ENCODE measurements at places on chromosomes 7 and 10.

DNA sequence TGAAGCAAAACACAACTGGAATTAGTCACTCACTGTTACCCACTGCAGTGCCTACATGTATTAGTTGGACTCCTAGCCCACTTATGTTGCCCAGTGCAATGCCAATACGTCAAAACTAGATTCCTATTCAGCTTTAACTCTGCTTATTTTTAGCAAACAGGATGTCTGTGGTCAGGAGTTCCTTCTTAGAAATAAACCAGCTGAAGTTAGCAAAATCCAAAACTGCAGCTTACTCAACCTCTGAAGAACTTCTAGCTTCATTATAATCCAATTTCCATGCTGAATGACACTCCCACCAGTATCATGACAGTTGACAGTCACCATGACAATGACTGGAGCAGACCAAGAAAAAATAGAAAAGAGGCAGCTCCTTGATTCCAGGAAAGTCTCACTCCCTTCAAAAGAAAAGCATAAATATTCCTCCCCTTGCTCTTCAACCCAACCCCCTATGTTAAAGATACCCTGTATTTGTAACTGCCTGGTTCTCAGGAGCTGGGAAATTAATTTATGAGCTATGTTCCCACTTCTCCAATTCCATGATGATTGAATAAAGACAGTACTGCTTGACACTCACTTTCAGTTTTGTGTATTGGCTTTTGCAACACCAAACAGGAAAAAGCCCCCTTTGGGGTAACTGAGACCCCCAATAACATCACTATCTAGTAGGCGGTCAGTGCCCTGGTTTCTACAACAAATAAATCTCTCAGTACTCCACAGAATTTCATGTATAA is 327.4 kb downstream of the SORCS1 start:
- DNase-seq = no peak

DNA sequence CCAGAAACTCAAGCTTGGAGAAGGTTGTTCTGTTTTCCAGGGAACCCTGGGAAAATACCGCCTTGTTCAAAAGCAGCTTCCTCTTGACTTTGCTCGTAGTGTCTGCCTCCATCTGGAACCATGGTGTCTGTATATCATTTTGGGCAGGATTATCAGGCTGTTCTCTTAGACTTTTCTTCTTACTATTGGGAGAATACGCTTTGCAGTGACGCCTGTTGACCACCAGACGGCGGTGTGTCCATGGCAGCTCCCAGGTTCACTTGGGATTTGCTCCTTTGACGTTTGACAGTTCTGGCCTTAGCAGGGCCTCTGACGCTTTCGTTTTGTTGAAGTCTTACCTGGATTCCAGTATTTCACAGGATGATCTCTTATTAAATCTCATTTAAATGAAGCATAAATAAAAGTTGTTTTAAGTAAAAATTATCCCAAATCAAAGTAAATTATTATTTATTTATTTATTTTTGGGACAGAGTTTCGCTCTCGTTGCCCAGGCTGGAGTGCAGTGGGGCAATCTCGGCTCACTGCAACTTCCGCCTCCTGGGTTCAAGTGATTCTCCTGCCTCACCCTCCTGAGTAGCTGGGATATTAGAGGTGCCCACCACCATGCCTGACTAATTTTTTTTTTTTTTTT is 41.8 kb upstream of the GJD4 start:
- peak; percentile 66 for DNase-seq

DNA sequence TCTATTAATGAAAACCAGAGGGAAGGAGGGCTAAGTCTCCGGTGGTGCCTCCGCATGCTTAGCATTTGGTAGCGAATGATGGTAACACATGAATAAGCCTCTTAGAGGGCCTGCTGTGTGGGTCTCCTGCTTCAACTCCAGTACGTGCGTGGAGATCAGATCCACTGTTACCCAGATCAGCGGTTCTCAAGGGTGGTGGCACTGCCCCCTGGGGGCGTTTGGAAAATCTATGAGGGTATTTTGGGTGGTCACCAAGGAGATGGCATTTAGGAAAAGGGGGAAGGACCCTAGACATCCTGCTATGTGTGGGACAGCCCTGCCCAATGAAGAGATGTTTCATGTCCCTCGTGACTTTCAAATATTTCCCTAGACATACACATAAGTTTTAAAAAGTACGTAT is 57.1 kb upstream of the TM9SF3 start:
- no peak for DNase-seq

DNA sequence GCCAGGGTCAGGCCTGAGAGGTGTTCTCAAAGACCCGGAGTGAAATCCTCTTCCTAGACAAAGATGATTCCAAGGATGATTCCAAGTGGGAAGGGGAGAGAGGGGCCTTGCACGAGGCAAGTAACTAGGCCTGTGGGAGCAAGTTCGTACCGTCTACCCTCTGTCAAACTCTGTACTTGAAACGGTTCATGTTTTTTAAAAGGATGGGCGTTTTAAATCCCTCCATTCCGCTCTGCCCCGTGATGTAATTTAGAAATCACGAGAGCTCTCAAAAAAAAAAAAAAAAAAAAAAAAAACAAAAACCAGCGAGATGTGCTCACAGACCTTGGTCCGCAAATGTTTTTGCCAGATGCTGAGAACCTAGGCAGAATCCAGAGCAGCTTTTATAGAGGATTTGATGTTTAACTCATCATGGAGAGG is 114.7 kb upstream of the CARD11 start:
- no peak for DNase-seq

DNA sequence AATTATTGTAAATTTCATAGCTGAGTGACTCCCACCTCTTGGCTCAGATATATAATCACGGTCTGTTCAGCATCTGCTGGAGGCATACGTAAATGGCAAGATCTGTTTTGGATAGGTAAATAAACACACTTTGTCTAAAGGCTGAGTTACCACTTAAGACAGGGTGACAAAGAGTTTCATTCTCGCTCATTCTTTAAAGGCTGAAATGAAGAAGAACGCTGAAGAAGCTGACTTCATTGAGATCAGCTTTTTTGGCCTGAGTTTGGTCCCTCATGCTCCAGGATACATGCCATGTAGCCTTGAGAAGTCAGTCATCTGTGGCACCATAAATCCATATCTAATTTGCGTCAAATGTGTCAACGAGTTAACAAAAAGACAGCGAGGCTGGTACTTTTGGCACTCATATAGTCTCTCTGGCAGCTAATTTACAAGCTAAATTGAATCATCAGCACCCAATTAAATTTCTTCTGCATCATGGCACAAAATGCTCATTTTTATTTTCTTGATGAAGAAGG is 309.9 kb downstream of the GPAM start:
- no peak for DNase-seq

GRCh38 chr7:102424787-102425218 is 8.6 kb upstream of the ORAI2 start:
- no peak for DNase-seq

DNA sequence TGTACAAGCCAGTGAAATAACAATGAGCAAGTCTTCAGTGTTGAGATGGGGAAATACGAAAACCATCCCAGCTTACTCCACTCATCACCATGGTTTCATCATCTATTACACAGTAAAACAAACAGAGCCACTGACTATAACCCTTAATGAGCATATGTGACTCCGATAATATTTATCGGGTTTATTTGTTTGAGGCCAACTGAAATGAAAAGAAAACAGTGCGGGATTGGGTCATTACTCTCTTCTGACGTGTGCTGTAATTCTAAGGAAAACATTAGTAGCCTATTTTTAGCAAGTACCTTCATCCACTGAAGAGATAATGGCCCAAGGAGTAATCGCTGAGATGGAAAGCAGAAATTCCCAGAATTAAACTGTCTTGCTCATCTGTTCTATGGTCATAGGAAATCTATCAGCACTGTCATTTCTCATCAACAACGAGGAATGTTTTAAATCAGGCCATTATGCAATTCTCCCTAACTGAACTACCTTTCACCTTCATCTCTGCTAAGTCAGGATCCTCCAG is 716.5 kb downstream of the INHBA start:
- DNase-seq = no peak

DNA sequence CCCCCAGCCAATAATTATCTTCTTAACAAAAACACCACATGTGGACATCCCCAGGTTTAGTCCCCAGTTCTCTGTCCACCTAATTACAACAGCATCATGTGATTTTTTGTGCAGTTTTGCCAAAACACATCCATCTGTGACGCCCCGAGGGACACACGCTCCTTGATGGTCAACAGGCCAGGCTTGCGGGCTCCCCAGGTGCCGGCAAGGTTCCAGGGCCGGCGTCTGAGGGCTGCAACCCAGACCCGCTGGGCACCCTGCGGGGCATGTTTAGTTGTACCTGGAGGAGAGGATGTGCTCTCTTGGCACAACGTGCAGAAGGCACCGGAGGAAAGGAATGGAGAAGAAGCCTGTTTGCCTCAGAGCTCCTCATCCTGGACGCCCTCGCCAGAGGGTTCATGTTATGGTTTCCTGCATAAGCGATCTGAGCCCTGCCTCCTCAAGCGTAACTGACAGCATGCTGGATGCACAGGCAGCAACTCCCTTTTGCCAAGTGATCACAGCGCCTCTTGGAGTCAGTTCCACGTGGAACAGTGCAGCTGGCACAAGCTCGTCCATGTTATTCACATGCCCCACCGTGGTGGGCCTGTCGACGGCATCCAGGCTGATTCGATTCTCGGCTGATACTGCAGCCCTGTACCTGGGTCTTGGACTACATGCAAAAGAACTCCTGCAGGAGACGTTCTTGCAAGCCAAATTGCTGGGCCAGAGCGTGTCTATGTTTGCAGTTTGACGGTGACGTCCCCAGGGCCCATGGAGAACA is 41.6 kb downstream of the JAKMIP3 start:
- no peak for DNase-seq

GRCh38 chr7:78863281-78863680 is 590.2 kb downstream of the MAGI2 start:
- DNase-seq = no peak

DNA sequence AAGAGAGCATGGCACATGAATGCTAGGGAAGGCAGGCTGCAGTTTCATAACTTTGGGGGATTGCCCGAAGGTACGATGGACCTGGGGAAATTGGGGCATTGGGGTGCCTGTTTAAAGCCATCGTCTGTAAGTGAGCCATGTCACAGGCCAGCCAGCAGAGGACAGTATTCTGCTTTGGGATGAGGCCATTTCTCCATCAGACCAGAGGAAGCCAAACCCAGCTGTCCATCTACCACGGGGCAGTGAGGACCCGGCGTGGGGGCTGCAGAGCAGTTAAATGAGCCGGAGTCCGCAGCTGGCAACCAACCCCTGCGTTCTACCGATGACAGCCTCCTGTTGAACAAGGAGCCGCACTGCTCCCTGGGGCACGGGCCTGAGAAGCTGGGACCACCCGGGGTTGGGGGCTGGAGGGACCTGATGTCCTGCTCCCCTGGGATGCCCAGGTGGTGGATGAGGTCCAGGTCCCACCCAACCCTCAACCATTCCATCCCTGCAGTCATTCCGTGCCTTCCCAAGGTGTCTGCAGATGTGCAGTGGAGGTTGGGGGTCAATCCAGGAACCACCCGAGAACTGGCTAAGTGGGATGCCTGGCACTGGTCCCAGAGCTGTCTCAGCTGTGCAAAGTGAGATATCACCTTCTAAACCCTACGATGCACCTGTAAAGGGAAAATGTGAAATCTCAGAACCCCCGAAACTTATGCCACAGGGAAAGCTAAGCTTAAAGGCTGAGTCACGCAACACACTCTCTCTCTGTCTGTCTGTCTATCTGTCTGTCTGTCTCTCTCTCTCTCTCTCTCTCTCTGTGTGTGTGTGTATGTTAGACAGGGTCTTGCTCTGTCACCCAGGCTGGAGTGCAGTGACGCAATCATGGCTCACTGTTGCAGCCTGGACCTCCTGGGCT is 12.1 kb upstream of the RHBDD2 start:
- DNase-seq = no peak

DNA sequence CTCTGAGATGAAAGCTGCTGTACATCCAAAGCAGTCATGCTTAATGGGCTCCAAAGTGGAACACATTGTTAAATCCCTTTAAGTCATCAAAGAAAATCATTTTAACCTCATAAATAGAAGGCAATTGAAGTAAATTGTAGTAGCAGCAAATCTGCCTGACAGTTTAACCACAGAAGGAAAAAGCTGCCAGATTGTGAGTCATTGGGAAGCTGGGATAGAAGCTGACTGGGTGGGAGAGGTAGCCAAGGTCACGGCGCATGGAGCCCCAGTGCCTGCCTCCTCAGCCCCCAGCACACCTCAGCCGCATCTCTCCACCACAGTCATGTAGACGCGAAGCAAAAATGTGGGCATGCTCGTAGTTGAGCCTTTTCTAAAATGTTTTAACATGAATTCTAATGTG is 44.0 kb downstream of the TARP start:
- DNase-seq = no peak

GRCh38 chr7:154583454-154583853 is 419.5 kb downstream of the PAXIP1 start:
- no peak for DNase-seq

GRCh38 chr7:40870108-40870507 is 735.3 kb downstream of the SUGCT start:
- no peak for DNase-seq

- no peak for DNase-seq
These were observed 220.5 kb downstream of the MLLT10 start for GRCh38 chr10:21754410-21755011.

DNA sequence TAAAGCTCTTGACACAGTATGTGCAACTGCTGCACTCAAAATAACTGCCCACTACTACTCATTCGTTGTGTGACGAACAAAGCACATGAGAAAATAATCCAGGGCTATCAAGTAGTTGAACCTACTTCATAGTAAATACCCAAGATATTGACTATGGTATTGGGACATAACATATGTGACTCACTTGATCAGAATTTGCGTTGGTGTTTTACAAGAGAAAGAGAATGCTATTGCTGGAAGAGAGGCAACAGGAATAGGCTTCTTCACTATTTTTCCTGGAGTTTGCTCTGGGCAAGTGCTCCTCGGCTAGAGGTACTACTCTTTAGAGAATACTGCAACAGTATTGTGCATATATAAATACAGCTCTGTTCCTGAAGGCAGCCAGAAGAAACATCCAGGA is 2.5 kb downstream of the DGKB start:
- no peak for DNase-seq

DNA sequence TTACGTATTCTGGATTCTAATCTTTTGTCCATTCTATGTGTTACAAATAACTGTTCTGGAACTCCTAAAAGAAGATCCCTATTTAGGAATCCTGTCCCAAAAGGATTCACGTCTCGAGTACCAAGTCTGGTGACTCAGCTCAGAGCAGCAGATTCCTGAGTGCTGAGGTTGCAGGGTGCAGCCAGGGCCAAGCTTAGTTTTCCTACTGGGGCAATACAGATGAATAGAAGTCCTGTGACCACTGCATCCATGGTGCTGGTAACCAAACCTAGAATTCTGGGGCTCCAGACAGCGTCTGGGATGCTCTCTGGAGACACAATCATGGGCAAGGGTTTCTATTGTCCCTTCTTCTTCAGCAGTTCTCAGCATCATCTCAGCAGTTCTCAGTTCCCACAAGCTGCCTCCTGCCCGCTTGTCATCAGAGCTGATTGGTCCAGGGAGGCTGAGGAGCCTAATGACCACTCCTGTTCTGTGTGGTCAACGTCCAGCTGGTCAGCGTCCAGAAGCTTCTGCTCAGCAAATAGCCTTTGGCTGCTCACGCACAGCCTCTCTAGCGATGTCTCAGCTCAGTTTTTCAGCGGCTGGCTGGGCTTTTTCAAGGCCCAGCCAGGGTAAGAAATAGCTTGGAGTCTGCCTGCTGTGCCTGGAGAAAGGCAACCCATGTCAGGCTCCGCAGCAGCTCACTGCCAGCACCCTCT is 50.4 kb upstream of the C7orf33 start:
- DNase-seq = no peak

GRCh38 chr7:88477976-88478375 is 171.3 kb upstream of the STEAP4 start:
- no peak for DNase-seq
